ENCODE measurements at places on chromosomes 7 and 10.
A peak's percentile ranks its signal among the peaks of the same experiment; 100 is the strongest.

DNA sequence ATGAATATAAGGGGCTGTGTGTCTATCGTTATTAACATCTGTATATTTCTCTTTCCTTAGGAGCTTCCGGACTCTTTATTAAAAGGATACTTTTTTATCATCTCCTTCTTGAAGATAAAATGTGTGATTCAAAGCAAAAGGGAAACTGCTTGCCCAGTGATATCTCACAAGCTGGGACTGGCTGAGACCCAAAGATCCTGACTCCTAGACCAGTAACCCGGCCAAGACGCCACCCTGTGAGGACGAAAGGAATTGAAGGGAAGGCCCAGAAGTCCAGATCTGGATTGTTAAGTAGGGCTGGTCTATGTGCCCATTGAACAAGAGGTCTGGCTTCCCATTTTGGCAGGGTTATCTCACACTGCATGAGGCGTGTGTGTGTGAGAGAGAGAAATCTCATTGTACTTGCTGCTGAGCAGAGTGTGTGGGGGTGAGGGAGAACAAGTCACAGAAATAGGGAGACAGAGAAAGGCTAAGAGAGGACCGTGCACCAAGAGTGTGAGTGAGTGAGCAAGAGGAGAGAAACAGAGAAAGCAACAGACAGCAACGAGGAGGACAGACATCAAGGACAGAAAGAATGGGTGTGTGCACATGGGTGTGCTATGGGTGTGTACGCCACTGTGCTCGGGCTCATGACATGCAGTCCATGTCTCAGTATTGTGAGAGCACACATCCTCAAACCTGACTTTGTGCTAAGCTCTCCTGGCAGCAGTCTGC lies 75.4 kb downstream of the PLXNA4 start:
- DNase-seq: no peak

DNA sequence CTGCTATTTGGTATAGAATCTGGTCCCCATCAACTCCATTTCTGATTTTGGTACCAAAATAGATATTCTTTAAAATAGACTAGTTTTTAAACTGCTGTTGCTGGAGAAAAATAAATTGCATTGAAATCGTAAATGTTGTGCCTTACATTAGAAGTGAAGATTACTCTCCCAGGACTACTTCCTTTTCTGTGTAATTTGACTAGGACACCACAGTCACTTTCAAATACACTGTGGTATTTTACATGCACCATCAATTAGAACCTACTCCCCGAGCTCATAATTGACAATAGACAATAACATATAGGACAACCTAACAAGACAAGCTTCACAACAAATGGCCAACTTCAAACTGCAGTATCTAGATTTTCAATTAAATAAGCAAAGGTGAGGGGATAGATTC lies 211.5 kb downstream of the DGKB start:
- no peak for DNase-seq

- DNase-seq: no peak
These were observed 12.5 kb upstream of the KEL start for GRCh38 chr7:142974626-142975025.

DNA sequence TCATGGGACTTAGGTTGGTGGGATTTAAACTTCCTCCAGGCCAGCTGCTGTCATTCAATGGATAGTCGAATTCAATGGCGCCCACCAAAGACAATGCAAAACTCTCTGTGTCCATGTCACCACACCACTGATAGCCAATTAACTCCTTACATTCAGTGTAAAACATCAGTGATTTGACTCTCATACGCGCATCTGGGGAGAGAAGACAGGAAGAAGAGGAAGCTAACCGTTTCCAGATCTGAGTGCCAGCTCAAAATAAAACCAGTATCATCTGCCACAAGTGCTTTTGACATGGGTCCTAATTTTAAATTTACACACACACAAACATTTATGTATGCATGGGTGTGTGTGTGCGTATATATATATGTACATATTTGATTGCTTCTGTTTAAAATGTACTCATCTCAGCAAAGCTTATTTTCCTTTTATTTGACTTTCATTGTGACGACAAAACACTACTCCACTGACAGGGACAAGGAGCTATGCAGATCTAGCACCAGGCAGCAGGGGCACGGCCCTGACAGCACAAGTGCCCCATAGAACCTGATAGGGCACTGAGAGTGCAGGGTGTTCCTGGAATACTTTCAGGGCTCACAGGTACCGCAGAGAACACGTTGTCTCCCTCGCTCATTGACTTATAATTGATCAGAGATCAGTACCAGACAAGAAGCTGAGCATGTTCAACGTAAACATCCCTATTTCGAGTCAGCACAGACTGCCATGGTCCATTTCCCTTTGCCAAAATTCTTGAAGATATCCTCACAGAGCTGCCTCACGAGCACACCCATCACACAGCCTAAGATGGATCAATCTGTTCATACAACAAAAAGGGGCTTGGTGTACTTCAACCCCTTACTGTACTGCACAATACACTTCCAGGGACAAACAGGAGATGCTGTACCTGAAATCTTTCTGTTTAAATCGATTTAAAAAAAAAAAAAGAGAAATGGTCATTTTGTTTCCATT lies 176.1 kb downstream of the COBL start:
- DNase-seq: no peak

DNA sequence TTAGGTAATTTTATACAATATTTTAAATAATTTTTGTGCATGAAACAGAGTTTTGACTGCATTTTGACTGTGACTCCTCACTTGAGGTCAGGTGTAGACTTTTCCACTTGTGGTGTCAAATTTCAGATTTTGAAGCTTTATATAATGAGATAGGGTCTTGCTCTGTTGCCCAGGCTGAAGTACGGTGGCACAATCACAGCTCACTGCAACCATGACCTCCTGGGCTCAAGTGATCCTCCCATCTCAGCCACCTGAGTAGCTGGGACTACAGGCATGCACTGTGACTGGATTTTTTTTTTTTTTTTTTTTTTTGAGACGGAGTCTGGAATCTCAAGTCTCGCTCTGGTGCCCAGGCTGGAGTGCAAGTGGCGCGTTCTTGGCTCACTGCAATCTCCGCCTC lies 74.9 kb downstream of the TCF7L2 start:
- DNase-seq: no peak

DNA sequence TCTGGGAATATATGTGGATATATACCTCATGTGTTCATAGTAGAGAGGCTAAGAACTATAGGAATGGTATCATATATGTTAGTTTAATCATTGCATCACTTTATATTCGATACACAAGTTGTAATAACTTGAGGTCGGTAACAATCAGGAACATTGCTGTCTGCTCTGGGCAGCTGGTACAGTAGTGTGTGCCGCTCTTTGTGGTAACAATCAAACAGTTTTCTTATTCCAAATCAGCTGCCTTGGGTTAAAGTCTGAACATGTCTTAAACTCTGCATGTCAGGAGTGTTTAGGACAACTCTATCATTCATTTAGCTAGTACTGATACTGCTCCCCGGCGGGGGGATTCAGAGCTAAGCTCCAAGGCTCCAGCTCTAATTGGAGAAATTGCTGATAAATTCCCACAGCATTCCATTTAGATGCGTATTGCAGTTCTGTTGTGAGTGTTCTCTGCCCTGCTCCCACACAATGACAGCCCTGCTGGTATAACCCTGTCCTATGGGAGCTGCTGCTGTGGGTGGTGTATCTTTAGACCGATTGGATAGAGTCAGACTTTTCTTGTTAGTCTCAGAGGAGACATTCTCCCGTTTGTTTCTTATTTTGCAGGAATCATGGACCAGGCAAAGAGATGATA lies 707.5 kb upstream of the FZD8 start:
- DNase-seq: no peak

DNA sequence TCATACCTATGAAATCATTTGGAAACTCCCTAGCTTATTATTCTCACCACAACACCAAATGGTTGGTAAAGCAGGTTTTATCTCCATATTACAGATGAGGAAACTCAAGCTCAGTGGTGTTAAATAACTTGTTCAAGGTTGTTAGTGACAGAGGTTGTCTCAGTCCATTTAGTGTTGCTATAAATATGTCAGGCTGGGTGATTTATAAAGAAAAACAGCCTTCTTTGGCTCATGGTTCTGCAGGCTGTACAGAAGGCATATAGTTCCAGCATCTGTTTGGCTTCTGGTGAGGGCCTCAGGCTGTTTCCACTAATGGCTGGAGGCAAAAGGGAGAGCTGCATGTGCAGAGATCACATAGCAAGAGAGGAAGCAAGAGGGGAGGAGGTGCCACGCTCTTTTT lies 96.6 kb downstream of the ZNF438 start:
- DNase-seq: no peak

- no peak for DNase-seq
These were observed 2.8 kb downstream of the TAS2R41 start for GRCh38 chr7:143480501-143480900.

GRCh38 chr10:30254926-30255325 lies 94.2 kb downstream of the MTPAP start:
- DNase-seq: no peak

- DNase-seq: no peak
These were observed 2.2 kb upstream of the ADIRF start for GRCh38 chr10:86965986-86966654.

GRCh38 chr10:58436071-58436470 lies 50.9 kb downstream of the TFAM start:
- DNase-seq: no peak

- peak; percentile 55 for DNase-seq
These were observed 1.2 kb upstream of the SMNDC1 start for GRCh38 chr10:110305767-110306451.

Measured in globus pallidus (tissue), 1 donor.